G401 (cell line): ENCODE measurements at places on chromosomes 16 and 17.

GRCh38 chr16:28491230-28491969 is 474 bp downstream of the CLN3 start:
- peak; percentile 18 for DNase-seq

GRCh38 chr17:76683011-76683755 is 27.6 kb downstream of the MXRA7 start:
- no peak for DNase-seq

DNA sequence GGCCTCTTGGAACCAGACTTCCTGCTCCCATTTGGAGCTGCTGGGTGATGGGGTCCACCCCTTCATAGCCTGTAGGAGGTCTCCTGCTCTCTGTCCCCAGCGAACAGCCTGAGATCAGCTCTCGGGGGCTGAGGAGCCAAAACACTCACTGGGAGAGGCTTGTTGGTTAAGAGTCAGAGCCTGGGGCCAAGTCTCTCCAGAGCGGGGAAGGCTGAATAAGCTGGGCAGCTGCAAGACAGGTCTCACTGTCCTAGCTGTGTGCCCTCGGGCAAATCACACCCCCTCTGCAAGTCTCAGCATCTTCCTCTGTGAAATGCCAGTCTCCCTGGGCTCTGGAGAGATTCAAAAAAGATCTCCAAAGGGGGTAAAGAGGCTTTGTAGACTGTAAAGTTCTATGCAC is 174.6 kb downstream of the WSCD1 start:
- no peak for DNase-seq

- DNase-seq, result peak; percentile 53
Observed at GRCh38 chr17:34892461-34893249, 68.6 kb downstream of the CCT6B start.

GRCh38 chr17:53896047-53896446 is 73.3 kb downstream of the KIF2B start:
- no peak for DNase-seq

DNA sequence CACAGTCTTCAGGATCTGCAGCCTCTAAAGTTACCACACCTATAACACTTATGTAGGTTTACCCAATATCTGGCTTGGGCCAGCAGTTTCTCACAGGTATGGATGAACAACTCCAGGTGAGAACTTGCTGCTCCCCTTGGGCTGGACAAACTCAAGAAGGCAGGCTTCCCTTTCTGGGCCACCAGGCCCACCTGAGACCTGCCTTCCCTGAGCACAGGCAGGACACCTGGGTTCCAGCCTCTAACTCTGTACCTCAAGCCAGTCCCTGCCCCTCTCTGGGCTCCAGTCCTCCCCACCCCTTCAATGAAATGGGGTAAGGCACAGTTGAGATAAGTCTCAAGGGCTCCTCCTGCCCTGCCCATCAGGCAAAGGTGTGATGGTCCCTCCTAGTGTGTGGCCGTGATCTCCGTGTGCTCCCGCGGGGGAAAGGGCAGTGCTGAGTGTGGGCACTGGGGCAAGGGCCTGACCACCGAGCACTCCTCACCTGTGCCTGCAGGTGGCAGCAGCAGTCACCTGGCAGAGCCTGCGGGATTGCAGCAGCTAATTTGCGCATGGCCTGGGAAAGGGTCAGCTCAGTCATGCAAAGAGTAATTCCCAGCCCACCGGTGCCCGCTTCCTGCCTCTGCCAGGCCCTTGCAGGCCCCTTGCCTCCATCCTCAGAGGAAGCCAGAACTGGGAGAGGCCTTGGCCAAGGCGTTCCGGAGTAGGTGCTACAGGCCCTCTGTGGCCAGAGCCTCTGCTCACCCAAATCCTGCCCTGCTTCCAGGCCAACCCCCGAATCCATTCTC is 28.2 kb upstream of the ADGRG1 start:
- DNase-seq, result peak; percentile 28

DNA sequence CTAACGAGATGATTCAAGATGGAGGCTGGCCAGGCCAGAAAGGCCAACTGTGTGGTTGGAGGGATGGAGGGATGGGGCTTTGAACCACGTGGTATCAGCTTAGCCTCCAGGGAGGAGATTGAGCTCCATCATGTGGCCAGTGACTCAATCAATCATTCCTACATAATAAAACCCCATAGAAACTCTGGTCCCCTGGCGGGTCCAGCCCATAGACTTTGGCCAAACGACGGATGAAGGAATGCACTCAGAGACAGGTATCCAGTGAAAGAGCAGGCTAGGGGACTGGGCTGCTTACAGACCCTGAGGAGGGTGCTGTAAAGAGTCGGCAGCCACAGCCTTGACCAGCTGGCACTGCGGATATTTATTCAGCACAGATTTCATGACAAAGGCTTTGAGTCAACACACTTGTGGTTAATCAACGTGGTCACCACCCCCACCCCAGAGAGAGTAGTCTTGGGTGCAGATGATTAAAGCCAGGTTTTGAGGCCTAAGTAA is 308.7 kb upstream of the TNRC6C start:
- DNase-seq, result no peak

DNA sequence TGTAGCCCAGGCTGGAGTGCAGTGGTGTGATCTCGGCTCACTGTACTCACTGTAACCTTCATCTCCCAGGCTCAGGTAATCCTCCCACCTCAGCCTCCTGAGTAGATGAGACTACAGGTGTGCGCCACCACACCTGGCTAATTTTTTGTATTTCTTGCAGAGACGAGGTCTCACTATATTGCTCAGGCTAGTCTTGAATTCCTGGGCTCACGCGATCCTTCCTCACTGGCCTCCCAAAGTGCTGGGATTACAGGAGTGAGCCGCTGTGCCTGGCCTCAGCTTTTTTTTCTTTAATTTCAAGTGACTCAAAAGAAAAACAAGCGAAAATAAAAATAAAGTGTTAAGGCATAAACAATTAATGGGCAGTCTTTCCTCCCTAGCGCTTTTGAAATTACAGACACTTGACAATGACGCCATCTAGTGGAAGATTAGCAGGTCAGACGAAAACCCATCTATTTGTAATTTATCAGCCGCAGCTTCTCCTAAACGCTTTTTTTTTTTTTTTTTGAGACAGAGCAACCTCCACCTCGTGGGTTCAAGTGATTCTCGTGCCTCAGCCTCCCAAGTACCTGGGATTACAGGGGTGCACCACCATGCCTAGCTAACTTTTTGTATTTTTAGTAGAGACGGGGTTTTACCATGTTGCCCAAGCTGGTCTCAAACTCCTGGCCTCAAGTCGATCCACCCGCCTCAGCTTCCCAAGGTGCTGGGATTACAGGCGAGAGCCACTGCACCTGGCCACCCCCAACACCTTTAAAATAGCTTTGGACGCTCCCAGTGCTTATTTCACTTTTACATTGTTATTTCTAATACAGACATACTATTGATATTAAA is 28.1 kb upstream of the PECAM1 start:
- peak; percentile 80 for DNase-seq

DNA sequence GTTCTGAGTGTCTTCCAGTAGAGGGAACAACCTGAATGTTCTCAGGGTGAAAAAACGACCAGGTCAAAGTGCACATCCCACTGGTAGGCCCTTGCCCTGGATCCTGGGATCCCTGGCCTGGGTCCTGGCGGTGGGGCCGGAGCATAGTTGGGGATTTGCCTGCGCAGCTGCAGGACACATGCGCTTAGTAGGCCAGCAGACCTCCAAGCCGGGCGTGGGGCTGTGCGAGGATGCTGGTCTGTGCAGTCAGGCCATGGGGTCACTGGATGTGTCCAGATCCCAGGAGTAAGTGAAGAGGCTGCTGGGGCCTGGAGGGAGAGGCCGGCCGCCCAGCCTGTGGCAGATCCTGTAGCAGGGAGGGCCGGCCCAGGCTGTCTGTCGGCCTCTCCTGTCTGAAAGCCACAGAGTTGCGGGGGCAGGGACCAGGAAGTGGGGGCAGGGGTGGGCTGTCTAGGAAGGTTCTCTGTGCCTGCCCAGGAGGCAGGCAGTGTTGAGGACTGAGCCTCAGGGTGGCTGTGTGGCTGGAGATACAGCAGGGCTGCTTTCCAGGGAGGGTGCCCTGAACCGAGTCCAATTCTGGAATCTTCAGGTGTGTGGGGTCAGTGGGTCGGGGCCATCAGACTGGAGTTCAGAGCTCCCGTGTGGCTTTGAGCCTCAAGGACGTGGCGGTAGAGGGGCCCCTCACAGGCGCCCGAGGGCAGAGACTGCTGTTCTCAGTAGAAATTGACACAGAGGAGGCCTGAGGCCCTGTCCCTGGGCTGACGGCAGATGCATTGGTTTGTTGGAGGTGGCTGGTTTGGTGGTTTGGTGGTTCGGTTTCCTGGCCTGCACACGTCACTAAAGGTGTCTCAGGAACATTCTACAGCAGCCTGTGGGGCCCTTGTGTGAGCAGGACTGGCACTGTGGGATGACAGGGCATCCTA is 17.2 kb upstream of the NUDT16L1 start:
- DNase-seq, result no peak

DNA sequence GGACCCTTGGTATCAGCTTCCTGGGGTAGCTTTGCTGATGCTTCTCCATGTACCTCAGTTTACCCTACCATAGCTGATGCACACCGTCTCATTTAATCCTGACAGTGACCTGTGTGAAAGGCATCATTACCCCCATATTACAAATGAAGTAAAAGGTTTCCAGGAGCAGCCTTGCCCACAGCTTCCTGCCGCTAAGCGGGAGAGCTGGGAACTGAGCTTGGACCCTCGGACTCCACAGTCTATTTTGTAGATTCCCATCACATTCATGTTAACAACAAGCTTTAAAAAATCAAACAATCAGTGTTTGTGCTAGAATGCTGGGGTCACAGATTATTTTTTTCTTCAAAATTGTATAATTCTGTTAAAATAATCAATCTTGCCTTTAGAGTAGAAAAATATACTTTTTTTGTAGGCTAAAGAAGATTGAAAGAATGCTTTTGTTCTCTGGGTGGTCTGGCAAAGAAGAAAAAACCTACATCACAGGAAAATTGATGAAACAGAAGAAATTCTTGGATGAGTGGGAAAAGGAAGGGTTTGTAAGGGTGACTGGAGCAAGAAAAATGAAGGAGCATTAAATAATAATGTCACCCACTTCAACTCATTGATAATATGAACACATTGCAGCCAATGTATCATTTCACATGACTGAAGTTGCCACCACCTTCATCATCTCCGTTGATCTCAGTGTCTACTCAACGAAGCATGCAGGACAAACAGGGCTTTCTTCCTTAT is 9.5 kb upstream of the USP10 start:
- DNase-seq, result no peak

DNA sequence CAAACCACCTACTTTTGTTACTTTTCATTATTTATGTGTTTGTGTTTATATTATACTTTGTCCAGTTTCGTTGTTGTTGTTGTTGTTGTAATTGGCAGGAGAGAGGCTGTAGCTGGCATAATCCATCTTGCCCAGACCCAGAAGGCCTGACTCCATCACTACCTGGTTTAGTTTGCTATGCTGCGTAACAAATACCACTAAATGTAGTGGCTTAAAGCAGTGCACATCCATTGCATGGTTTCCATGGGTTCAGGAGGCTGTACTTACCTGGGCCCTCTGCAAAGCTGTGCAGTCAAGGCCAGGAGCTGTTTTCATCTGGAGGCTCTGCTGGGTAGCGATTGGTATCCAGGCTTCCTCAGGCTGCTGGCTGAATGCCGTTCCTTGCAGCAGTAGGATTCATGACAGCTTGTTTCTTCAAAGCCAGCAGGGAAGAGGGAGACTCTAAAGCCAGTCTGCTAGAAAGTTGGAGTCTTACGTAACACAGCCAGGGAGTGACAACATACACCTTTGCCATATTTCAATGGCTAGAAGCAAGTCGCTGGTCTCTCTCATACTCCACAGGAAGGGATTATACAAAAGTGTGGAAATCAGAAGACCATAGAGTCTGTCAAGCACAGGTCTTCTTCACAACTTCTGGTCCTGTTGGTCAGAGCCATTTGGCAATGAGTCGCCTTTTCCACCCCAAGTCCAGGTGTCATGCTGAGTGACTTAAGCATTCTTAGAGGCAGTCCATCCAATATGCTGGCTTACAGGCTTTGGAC is 41.1 kb downstream of the TNRC6C start:
- DNase-seq, result peak; percentile 59

DNA sequence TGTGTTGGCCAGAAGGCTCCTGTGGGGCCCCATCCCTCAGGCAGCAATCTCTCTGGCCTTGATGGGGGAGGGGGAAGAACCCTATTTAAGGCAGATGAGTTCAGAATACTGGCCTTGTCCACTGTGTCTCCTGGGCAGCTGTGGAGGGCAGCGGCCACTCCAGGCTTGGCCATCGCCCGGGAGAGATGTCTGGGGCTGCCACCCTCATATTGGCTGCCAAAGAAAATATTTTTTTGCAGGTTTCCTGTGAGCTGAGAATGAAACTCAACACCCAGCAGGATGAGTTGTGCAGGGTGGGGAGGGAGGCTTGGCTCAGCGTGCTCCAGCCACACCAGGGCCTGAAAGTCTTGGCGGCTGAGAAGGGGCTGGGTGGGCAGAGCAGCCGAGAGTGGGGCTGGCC is 14.4 kb upstream of the TIMP2 start:
- no peak for DNase-seq

DNA sequence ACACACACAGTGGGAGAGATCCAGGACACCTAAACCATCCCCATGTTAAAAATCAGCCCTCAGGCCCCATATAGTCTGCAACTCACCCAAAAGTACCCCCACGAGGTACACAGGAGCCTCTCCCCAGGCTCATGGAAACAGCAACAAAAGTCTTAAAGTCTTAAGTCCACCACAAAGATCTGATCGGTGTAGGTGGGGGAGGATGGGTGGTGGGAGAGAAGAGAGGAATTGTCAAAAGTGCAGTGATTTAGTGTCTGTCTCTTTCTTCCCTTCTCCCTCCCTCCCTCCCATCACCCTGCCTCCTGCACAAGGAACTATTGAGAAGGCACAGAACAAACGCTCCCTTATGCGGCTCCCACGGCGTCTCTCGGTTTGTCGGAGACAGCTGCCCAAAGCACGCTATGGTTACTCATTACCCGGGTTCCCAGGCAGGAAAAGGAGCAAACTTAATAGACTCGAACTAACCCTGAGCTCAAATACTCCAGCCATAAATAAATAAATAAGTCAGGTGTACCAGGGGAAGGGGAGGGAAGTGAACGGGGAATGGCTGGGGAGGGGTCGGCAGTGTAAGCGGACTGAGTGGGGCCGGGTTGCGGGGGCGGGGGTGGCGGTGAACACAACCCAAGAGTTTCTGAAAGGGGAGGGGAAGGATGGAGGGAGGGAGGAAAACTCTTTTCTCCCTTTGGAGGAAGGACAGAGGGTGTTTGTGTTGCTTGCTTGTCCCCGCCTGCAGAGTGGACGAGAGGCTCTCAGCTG is 477.4 kb downstream of the SLC39A11 start:
- DNase-seq, result peak; percentile 19

GRCh38 chr16:88437367-88437964 is 15.6 kb upstream of the ZFPM1 start:
- DNase-seq, result peak; percentile 47

GRCh38 chr16:57748596-57748995 is 13.0 kb downstream of the KATNB1 start:
- no peak for DNase-seq

- peak; percentile 55 for DNase-seq
Observed at GRCh38 chr16:85152414-85153030, 40.2 kb upstream of the CIBAR2 start.

DNA sequence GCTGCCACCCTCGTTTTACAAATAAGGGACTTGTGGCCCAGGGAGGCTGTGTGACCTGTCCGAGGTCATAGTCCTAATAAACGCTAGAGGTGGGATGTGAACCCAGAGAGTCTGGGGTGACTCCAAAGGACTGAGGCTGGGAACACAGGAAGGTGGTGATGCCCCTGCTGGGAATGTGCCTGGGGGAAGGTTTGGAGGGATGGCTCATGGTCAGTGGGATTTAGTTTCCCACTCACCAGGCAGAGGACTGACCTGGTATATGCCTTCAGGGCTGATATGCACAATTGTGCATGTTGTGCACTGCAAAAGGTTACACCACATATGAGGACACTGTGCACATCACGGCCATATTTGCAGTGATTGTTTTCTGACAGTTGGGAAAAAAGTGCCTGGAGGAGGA is 13.9 kb upstream of the WNT9B start:
- DNase-seq, result no peak

- no peak for DNase-seq
Observed at GRCh38 chr17:39921323-39921722, 2.9 kb upstream of the GSDMB start.
